ENCODE measurements at places on chromosomes 2 and 18.
A peak's percentile ranks its signal among the peaks of the same experiment; 100 is the strongest.

- DNase-seq = no peak
Measured at GRCh38 chr2:12043131-12043530, 296.7 kb downstream of the LPIN1 start.

DNA sequence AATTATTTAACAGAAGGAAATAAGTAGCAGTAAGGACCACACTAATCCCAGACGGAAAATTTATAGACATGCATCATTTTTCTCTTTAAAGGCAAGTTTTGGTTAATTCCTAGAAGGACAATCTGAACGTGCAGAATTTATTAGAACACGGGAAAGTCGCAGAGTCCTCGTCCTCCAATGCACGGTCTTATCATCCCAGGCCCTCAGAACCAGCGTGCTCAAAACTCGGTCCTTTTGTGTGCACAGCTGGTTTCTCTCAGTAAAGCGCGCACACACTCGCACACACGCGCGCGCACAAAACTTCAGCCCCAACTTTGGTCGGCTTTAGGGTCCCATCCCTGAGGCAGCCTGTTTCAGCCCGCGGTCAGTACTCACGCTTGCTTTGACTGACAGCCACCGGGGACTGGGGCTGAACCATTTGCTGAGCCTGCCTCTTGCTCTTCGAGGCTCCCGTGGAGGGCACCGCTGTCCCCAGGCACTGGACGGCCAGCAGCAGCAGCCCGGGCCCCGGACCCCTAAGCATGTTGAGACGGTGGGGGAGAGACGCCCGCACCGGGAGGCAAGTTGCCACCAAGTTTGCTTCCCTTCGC lies 493 bp downstream of the FN1 start:
- no peak for DNase-seq

DNA sequence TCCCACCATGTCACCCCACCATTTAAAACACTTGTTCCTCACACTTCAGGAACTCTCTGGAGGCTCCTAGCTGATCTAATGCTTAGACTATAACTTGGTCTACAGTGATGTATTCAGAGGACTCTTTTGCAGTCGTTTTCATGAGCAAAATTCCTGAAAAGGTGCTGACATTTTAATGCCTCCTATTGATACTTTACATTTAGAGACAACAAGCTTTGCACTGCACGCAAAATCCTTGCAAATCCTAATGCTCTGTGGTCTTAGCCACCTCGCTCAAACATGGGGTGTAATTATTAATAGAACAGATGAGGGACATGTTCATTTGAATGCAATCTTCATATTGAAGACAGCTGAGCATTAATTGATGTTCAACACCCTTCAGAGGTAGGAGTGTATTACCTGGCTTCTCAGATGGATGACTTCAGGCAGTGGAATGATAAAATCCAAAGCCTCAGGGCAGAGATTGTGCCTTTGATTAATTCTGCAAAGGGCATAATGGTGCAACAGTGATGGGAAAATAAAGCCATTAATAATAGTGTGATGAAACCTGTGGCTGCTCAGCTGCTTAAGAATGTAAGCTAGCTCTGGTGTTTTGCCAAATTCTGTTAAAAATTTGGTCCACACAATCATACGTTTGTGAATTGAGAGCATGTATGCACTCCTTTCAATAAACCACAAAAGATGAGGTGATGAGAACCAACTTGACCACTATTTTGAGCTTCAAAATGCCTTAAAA lies 5.4 kb downstream of the CTAGE1 start:
- DNase-seq = no peak

DNA sequence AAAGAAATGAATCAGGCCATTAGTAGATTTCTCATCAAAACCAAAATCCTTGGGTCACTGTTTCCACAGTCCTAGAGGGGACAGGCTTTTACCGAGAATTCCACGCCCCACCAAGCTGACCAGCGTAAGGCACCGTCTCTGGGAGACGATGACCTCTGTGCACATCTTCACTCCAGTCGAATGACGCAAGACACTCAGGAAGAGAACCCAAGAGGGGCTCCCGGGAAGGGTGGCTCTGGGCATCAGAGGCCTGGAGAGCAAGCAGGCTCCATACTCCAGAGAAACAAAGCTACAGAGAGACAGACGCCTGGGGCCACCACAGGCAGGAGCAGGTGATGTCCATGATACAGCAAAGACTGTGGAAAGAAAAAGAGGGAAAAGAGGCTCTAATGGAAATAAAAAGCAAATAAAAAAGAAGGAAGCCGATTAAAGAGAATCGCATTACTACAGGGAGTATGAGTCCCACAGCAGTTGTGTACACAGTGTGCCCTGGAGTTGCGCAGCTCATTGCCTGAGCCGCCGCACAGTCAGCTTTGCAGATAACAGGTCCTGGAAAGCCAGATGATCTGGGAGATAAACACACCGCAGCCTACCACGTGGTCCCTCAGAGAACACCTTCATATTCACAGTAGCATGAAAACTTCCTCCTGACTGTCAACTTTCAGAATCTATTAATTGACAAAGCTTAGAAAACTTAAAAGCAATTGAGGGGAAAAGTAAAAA lies 572.7 kb upstream of the SALL3 start:
- no peak for DNase-seq

DNA sequence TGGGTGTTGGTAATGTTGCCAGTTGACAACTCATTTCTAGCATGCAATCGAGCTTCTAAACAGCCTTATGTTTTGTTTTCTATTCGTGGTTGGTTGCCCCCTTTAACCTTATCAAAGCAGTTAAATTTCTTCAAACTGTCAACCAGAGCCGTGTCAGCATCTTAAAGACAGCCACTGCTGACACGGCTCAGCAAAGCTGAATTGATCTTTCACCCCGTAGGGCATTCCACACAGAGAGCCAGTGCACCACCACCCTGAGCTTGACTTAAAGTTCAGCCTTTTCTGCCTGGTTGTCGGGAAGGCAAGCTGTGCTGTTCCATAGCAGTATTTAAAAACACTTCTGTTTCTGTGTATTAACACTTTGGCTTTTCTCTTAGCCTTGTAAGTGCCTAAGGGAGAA lies 355.0 kb upstream of the CHST9 start:
- no peak for DNase-seq

GRCh38 chr2:219661197-219661954 lies 33.9 kb downstream of the SLC4A3 start:
- no peak for DNase-seq

GRCh38 chr18:11669271-11669947 lies 19.7 kb upstream of the GNAL start:
- no peak for DNase-seq

- no peak for DNase-seq
Measured at GRCh38 chr2:64515086-64515485, 9.0 kb upstream of the AFTPH start.

DNA sequence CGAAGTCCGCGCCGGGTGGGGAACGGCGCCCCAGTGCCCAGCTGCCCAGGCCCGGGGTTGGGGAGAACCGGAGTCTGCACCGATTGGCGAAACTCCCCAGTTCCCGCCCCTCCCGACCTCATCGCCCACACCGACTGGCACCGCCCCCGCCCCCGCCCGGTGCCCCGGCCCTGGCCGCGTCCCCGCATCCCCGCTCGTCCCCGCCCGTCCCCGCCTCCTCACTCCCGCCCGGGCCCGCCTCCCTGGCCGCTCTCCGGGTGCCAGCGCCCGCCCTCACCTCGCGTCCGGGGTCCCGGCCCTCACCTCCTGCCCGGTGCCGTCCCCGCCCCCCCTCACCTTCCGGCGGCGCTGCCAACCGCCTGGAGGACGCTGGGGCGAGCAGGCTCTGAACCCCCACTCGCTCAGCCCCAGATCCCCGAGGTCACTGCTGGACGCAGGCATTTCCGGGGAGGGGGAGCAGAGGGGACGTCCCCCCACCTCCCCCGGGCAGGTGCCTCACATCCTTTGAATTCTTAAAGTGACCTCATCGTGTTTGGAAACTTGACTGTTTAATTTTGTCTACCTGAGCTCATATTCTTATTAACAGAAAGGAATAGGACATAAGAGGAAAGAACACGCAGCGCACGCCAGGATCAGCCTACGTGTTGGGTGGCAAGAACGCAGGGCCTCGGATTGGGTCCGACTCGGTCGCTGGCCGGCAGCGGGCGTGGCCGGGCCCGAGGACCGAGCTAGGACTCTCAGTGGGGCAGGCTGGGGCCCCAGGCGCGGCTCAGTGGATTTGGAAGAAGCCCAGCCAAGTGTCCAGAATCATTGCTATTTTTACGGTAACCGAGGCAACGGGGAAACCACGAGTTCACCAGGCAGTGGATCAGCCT lies at the start of gene FAM110C:
TSS of gene FAM110C (minus strand) at position 35 of the 875 bp plus-strand sequence. CDS start 120 bp downstream, outside the sequence.
- DNase-seq = peak; percentile 63

DNA sequence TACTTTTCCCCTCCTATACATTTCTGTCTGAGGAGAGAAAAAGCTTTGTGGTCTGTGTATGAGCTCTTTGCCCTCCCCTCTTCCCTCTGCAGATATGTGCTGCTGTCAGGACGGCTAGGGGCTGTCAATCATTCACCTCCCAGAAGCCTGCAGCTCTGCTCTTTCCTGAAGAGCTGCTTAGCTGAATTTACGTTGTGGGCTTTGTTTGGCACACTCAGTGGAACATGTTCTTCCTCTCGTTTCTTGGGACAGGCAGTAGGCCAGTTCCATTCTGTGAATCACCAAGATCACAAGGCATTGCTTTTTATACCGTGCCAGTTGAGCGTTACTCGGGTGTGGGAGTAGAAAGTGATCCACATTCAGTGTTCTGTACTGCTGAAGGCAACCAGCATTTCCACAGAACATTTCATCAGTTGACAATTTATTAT lies 136.7 kb downstream of the LAMA3 start:
- DNase-seq = no peak

GRCh38 chr2:201643216-201643890 lies at the start of gene TMEM237:
Gene TMEM237 (minus strand): TSS chr2:201643503. CDS start chr2:201643400, 103 bp downstream.
- DNase-seq = peak; percentile 54

- no peak for DNase-seq
Measured at GRCh38 chr18:51383116-51383515, 185.6 kb upstream of the MEX3C start.

DNA sequence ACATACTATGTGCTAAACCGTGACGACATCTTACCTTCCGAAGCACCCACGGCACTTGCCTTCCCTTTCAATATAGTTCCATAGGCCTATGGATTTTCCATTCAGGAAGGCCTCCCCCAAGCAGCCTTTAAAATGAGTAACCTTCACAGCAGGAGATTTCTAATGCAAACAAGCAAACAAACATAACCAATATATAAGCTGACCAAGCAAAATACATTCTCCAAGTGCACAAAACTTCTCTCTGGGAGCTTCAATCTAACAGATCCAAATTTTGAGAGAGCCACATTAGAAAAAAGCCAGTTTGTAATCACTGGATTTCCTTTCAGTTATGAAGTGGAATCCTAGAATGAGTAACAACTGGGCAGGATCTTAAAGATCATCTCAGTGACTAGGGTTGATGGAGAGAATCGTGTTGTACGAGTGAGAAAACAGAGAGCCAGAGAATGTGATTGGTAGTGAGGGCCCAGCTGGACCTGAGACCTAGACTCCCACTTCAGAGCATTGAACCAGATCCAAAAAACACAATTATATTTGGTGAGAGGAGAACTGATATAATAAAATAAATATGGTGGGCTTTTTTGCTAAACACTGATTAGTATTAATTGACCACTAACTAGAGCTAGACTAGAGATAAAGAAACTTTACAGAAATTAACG lies 145.6 kb downstream of the LAMA1 start:
- no peak for DNase-seq

- DNase-seq = no peak
Measured at GRCh38 chr2:215684448-215685237, 248.8 kb upstream of the FN1 start.

DNA sequence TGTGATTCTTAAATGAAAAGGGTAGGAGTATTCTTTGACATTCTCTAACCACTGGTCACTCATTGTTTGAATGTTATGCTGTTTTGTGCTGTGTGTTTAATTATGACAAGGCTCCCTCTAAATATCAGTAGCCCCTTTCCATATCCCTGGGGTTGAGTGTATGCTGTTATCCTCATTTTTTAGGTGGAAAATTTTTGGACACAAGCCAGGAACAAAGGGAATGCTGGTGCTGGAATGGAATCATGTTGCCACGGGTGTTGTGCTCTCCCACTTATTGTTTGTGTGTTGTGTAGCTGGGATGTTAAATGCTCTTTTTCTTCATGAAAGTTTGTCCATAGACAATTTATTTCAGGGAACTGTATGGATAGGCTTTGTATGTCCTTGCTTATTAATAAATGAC lies 43.3 kb downstream of the ZNF532 start:
- no peak for DNase-seq

DNA sequence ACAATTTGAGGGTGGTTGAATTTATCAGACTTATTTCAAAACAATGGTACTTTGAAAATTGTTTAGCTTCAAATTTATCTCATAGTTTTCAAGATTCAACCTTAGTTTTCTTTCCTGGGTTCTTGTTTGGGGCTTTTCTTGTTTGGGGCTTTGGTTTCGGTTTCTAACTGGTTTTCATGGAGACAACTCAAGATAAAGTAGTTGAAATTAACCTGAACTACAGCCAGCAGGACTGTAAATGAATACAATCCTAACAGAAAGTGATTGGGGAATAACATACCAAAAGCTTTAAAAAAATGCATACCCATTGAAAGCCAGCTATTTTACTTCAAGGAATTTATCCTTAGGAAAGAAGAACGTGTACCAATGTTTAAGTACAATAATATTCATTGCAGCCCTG lies 133.5 kb upstream of the SLC14A2 start:
- no peak for DNase-seq

- no peak for DNase-seq
Measured at GRCh38 chr2:203105996-203106395, 91.3 kb downstream of the NBEAL1 start.

GRCh38 chr2:28681158-28681571 lies 70.5 kb upstream of the PPP1CB start:
- DNase-seq = peak; percentile 70

DNA sequence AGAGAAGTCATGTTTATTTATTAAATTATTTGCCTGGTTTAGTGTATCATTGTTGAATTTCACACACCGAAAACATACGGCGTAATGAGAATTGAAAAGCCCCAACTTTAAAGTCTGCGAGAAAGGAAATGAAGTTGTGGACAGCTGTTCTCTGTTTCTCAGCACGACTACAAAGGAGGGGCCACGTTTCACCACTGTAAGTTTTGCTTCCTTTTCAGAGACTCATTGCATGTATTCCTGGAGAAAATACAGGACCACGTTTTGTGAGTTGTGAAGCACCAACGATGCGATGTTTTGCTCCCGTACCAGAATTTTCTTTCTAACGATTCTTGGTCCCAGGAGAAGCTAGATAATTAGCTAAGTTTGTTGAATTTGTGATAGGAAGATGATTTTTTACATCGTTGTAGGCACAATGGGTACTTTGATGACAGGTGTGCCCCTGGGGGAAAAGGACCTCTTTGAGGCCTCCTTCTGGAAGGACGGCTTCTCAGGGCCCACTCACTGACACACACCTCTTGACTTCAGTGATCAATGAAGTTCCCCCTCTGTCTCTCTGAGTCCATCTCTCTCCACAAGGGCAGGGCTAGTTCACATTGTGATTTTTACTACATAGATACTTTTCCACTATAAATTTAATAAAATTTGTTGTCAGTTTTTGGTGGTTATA lies 23.7 kb upstream of the ACKR3 start:
- DNase-seq = no peak
